ENCODE measurements at places on chromosomes 1 and 21.

- DNase-seq, result peak; percentile 65
These were observed 1.3 kb downstream of the JAM2 start for GRCh38 chr21:25640202-25640942.

DNA sequence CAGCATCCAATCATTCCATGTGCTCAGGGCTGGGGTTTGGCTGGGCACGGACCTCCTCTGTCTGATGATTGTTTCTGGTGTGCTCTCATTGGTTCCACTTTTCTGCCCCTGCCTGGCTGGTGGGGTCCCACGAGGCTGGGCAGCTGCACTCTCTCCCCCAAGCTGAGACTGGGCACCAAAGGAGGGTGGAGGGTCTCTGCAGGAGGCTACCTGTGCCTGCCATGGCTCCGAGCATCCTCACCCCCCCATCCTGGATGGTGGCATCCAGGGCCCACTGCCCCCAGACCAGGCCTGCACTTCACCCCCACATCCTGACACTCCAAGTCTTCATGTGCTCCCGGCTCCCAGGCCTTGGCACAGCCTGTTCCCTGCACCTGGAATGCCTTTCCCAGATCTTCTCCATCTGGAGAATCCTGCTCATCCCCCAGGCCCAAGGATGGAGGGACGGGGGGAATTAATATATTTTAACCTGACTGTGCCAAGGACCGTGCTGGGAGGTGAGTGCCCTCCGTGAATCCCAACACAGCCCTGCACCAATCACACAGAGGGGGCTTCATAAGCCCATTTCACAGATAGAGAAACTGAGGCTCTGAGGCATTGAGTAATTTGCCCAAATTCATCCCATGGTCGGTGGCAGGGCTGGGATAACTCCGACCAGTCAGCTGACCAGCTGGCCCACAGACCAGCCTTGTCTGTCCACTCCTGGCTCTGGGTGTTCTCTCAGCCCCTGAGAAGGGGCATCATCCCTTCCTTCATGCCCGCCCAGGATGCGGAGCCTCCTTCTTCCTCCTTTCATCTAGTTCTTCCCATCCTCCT lies 403.4 kb downstream of the MATN1 start:
- DNase-seq, result peak; percentile 37

- no peak for DNase-seq
These were observed 5.7 kb downstream of the MAN1A2 start for GRCh38 chr1:117372863-117373412.

- no peak for DNase-seq
These were observed 61.4 kb upstream of the PAX7 start for GRCh38 chr1:18569251-18569650.

DNA sequence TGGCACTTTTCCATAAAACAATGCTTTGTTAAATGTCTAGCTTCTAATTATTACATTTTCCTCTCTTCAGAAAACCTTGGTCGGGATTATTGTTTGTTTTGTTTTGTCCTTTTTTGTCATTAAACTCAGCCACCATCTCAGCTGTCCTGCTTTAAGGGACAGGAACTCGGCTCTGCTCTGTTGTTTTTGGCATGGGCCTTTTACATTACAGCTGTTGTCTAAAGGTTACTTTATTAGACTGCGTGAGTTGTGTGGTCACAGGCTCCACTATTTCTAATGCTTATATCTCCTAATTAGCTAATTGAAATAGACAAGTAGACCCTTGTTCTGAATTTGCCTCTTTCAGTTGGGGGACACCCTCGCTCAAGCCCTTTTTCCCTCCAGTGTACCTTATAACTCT lies 1.6 kb downstream of the PALMD start:
- DNase-seq, result no peak

DNA sequence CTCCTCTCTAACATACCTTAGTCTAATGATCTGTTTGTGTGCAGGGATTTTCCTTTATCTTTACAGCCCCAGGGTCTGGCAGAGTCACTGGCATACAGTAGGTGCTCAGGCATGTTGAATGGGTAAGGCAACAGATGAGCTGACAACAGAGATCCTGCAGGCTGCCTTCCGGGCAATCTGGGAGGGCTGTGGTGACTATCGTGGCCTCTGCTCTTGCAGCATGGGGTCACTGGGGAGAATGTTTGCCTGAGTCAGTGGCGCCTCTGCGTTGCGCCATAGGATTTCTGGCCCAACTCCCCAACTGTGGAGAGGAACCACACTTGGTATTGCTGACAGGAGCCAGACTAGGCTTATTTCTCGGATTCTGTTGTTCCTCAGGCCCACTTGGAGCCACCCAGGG lies 93.8 kb downstream of the LAMC2 start:
- peak; percentile 86 for DNase-seq

- no peak for DNase-seq
These were observed 8.6 kb upstream of the SPSB1 start for GRCh38 chr1:9284061-9284460.

- no peak for DNase-seq
These were observed 2.2 kb downstream of the TMEM35B start for GRCh38 chr1:34982820-34983376.

DNA sequence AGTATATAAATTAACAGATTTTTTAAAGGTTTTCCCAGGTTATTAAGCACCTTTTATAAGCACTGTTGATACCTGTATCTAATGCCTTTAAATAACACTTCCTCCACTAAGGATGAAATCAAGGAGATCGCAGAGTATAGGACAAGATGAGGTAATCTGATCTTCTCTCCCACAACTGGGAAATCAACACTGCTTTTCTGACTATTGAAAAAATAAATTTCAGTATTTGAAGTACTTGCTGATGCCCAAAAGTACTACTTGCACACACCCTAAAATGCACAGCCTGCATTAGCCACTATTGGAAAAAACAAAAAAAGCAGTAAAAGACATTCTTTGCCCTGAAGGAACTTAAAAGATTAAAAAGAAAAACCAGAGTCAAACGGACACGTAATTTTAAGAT lies 48.6 kb downstream of the PUM1 start:
- DNase-seq, result no peak

- DNase-seq, result peak; percentile 62
These were observed 412 bp downstream of the ABCA4 start for GRCh38 chr1:94120570-94120901.

DNA sequence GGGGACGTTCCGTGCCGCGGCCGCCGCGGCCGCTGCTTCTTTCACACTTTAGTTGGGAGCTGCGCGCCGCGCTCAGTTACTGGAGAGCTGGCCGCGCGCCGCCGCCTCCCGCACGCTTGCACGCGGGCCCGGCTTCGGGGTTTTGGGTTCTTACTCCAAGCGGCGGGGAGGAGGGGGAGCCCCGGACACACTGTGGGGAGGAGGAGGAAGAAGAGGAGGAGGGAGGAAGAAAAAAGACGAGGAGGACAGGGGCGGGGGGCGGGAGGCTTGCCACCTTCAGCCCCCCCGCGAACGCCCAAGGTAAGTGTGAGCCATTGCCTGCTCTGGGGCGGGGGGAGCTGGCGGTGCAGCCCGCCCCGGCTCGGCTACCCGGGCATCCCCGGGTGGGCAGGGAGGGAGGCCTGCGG lies 243 bp downstream of the C1orf21 start:
- DNase-seq, result no peak

DNA sequence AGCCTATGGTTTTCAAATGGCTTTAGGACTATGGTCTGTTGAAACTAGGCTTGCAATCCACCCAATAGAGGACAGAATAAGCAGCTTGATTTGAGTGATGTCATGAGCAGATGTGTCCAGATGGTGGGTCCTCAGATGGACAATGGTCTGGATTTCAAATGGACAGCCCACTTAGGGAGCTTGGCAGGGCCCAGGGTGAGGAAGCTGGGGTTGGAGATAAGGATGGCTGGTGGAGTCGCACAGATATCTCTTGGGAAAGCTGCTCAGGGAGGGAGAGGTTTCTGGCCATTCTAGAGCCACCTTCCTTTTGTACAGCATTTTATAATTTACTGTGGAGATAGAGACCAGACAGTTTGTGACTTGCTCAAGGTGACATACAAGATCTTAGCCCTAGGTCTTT lies 55.0 kb downstream of the NFASC start:
- no peak for DNase-seq

DNA sequence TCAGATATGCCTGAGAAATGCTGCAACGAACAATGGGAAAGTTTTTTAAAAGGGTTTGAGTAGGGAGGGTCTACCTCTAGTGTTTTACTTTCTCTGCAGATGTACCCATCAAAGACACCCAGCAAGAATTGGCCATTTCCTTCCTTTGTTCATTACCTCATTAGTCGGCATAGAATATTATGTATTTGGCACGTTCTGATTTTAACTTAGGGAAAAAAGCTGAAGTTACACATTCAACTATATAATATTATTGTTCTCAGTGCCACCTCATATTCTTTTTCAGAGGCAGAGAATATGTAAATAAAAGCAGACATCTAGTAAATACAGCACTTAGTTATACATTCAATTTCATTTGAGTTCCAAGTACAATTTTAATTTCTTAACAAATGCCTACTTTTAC lies 83.7 kb upstream of the PPP2R5A start:
- no peak for DNase-seq

DNA sequence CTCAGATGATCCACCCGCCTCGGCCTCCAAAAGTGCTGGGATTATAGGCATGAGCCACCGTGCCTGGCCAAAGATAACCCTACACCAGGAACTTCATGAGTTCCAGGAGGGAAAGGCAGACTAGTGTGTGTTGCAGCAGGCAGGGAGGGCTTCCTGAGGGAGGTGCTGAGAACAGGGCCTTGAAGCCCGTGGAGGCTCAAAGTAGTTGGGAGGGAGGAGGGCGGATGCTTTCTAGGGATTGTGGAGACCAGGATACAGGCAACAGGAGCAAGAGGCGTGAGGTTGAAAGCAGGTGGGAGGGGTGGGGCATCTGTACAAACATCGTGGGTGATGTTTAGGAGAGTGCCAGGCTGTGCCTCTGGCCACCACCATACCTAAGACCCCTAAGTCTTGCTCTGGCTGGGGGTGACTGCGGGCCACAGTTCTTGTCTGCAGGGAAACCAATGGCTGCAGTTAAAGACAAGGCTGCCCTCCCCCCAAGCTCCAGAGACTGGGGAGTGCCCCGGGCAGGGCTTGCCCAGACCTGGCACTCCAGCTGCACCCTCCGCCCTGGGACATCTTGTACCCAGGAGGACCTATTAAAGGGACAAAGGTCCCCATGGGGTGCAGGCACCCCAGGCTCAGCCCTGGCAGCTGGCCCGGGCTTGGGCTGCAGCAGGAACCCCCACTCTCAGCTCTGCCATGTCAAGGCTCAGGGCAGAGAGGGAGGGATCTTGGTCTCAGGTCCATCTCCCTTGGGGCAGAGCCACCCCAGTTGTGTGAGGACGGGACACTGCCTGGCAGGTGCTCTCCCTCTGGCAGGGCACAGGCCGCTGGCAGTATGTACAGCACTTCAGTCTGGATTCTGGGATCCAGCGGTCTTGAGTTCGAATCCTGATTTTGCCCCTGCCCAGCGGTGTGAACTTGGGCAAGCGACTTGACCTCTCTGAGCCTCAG lies 22.1 kb upstream of the CASZ1 start:
- DNase-seq, result no peak

DNA sequence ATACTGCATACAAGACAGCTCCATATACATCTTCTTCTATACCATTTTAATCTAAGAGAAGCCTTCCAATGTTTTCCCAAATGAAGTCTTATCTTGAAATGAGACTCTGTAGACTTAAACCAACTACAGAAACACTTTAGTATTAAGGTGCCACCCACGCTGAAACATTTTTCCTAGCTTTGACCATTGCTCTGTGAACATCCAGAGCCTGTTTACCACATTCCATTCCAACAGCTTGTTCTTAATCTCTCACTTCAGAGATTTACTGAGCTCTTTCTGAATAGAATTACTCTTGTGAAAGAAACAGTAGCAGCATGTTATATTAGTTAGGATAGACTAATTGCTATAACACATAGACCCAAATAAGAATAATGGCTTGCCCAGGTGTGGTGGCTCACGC lies 19.6 kb upstream of the POGZ start:
- no peak for DNase-seq
